ENCODE measurements at places on chromosomes 1 and 21. TPM values are rescaled to one million over a fixed set of nuclear protein-coding genes. Genes with fewer than 3 reads are reported as not detected.

LCE1C gene
- not detected for polyA plus RNA-seq

SAMD11 gene
- 107 TPM for polyA plus RNA-seq

DNA sequence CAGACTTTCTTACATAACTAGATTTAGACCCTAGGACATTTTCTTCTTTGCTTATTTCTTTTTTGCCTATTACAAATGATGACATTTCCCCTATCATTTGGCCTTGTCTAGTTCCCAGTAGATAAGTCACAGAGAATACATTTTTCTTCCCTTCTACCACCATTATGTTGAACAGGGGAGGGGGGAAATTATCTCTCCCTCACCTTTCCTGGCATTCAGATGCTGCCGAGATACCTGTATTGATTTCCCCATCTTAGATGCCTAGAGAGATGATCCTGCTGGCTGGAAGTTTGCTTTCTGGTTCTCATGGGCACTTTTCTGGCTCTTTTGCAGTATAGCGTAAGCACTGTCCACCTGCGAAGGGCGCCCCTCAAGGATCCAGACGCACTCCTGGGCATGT lies 5.7 kb downstream of the IPO9 start:
- DNase-seq: no peak

AADACL3 gene
- polyA plus RNA-seq: not detected

- DNase-seq: no peak
Observed at GRCh38 chr1:186165303-186165702, 209.8 kb downstream of the TPR start.

Data from left renal cortex interstitium (tissue), 4 donors.